ENCODE measurements at places on chromosomes 12 and 14. TPM values are rescaled to one million over a fixed set of nuclear protein-coding genes. Genes with fewer than 3 reads are reported as not detected.

Gene VWF
- total RNA-seq, result 244 TPM

Gene LRIG3
- 3.8 TPM for total RNA-seq

Gene PSMC6
- 71.7 TPM for total RNA-seq

DNA sequence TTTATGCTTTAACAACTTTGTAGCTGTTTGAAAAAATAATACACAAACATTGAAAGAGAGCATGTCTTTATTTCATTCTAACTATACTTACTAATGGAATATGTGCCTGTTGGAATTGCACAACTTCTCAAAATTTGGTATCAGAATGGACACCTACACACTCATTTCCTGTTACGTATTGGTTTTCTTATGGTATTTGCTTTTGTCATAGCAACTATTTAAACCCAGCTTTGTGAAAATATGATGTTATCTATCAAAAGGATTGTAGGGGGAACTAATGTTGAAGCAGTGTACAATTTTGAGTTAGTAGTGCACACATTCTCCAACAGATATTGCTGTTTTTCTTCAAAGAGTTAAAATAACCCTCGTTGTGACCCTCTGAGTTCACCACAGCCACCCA is 52.6 kb downstream of the RBMS2 start:
- DNase-seq, result no peak

GRCh38 chr12:106774808-106775524 is 484 bp downstream of the RIC8B start:
- no peak for DNase-seq

All from Right ventricle myocardium inferior (tissue), 1 donor.